HCT116 (cell line): ENCODE measurements at places on chromosomes 7 and 10. TPM values are rescaled to one million over a fixed set of nuclear protein-coding genes. Genes with fewer than 3 reads are reported as not detected.

The AMZ1 gene
- not detected for total RNA-seq

The CPA2 gene
- total RNA-seq, result 1.5 TPM

GRCh38 chr7:138710536-138711385 is 9.6 kb upstream of the SVOPL start:
- H3K27ac ChIP-seq, result no peak overlapping the region
- no peak overlapping the region for H3K4me3 ChIP-seq
- H3K4me1 ChIP-seq, result no peaks in the 10 kb centered on the region
- no peak for DNase-seq

- DNase-seq, result no peak
- no peaks in the 10 kb centered on the region for H3K36me3 ChIP-seq
- H3K27ac ChIP-seq, result no peak overlapping the region
- H3K27me3 ChIP-seq, result no peaks in the 10 kb centered on the region
- no peaks in the 10 kb centered on the region for H3K4me1 ChIP-seq
Measured at GRCh38 chr7:4837803-4838625, 23.8 kb downstream of the PAPOLB start.

The GRM8 gene
- total RNA-seq, result 0.05 TPM

DNA sequence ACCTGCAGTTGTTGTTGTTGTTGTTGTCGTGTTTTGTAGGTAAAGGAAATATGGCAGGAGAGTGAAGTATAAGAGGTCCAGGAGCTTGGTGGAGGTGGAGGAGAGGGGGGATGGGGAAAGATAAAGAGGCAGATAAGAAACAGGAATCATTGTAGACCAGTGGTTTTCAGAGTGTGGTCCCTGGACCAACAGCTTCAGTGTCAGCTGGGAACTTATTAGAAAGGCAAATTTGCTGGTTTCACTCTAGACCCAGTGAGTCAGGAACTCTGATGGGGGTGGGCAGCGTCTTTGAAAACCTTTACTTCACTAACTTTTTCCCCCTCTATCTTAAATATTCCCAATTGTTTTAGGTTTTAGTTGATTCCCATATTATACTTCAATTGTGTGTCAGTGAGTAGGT is 241.5 kb downstream of the AUTS2 start:
- DNase-seq, result no peak
- H3K4me1 ChIP-seq, result no peaks in the 10 kb centered on the region
- H3K27ac ChIP-seq, result no peak overlapping the region
- no peak overlapping the region for H3K4me3 ChIP-seq

- H3K4me1 ChIP-seq, result peaks cover 8% of the 10 kb centered on the region
- H3K36me3 ChIP-seq, result no peaks in the 10 kb centered on the region
- no peak for DNase-seq
- no peak overlapping the region for H3K27ac ChIP-seq
- no peaks in the 10 kb centered on the region for H3K27me3 ChIP-seq
Measured at GRCh38 chr7:122006687-122007086, 133.7 kb downstream of the PTPRZ1 start.

GRCh38 chr10:8273749-8274148 is 219.3 kb downstream of the GATA3 start:
- no peak for DNase-seq
- H3K36me3 ChIP-seq, result no peaks in the 10 kb centered on the region
- H3K27me3 ChIP-seq, result no peaks in the 10 kb centered on the region
- H3K4me1 ChIP-seq, result no peaks in the 10 kb centered on the region
- no peak overlapping the region for H3K4me3 ChIP-seq

DNA sequence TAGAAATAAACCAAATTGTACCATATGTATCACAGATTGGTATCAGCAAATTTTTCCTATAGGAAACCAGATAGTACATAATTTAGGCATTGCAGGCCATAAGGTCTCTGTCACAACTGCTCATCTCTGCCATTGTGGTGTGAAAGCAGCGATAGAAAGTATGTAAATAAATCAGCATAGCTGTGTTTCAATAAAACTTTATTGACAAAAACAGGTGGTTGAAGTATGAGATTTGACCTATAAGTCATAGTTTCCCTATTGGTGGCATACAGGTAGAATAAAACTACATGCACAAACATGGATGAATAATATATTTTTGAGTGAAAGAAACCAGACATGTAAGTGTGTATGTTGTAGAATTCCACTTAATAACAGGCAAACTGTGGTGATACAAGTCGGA is 1454.9 kb downstream of the REEP3 start:
- no peak overlapping the region for H3K4me3 ChIP-seq
- no peaks in the 10 kb centered on the region for H3K36me3 ChIP-seq
- H3K27ac ChIP-seq, result no peak overlapping the region
- H3K4me1 ChIP-seq, result no peaks in the 10 kb centered on the region

- no peaks in the 10 kb centered on the region for H3K36me3 ChIP-seq
- DNase-seq, result no peak
- H3K27ac ChIP-seq, result peak overlapping the region; percentile 98
- no peak overlapping the region for H3K4me3 ChIP-seq
- H3K27me3 ChIP-seq, result no peaks in the 10 kb centered on the region
Measured at GRCh38 chr7:828793-829561, 3.3 kb upstream of the SUN1 start.

DNA sequence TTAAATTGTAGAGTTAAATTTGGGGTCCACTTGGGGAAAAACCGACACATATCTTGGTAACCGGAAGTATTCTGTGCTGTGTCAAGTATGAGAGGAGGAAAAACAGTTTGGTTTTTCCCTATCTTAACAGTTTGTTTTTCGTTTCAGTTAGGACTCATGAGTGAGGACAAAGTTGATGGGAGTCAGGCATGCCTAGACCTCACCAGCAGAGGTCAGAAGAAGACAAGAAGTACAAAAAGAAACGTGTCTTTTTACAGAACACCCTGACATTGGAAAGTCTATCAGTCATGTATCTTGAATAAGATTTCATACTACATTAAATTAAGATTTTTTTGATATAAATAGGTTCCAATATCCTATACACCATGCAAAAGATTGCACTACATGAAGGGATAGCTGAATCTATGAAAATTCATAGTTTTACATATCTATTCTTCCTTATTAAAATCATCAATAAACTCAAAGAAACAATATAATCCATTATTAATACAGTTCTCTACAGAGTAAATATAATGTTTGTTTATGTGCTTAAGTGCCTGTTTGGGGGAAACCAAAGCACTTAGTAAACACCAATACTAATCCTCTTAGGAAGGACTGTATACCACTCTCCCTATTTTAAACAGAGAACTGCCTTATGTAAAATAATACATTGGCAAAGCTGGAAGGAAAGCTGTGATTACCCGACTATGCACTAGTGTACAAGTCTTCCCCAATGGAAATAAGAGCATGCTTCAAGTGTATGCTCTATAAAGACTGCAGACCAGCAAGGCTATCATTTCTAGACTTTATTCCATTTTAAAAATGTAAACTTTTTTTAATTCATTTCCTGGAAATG is 95.6 kb downstream of the USP6NL start:
- H3K4me1 ChIP-seq, result no peaks in the 10 kb centered on the region
- peak; percentile 54 for DNase-seq
- no peak overlapping the region for H3K27ac ChIP-seq
- H3K27me3 ChIP-seq, result no peaks in the 10 kb centered on the region

The NET1 gene
- 51.2 TPM for total RNA-seq

DNA sequence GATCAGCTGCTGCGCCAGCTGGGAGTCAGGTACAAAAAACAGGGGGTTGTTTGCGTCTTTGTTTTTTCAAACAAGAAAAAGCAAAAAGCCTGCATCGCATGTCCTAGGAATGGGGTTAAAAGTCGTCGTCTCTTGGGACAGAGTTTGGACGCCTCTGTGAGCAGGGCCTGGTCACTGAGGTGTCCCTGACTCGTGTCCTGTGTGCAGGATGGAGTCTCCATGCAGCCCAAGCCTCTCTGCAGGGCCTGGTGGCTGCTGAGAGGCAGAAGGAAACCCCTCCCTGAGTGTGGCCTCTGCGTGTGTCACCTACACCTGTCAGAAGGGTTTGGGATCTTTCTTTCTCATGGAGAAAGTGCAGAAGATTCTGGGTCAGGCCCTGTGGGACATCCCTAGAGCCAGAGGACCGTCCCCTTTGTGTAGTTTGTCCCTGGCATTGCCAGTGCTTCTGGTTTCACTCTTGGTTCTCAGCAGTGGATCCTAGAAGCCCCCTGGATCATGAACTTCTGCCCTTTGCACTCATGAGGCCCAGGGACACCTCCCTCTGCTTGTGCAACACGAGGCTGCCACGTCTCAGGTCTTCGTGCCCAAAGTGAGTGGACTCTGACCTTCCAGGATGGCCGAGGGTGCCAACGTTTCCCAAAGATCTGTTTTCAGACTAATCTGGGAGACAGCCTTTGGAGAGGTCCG is 75.0 kb downstream of the PRKAG2 start:
- H3K27me3 ChIP-seq, result no peaks in the 10 kb centered on the region
- peaks cover 21% of the 10 kb centered on the region for H3K4me1 ChIP-seq
- no peak for DNase-seq

GRCh38 chr10:19168584-19168983 is 120.0 kb downstream of the MALRD1 start:
- H3K36me3 ChIP-seq, result no peaks in the 10 kb centered on the region
- H3K4me3 ChIP-seq, result no peak overlapping the region
- H3K27ac ChIP-seq, result no peak overlapping the region
- DNase-seq, result no peak

The EEPD1 gene
- 4.2 TPM for total RNA-seq
